ENCODE measurements at places on chromosomes 16 and 17. TPM values are rescaled to one million over a fixed set of nuclear protein-coding genes. Genes with fewer than 3 reads are reported as not detected.

GRCh38 chr16:34078691-34079090 lies 619.3 kb downstream of the TP53TG3F start:
- no peak for DNase-seq

Gene TMC7
- total RNA-seq = not detected

- no peak for DNase-seq
Observed at GRCh38 chr17:11608396-11608795, 10.1 kb downstream of the DNAH9 start.

Gene CBLN1
- not detected for total RNA-seq

Gene DNAH17
- 0.02 TPM for total RNA-seq

GRCh38 chr16:66426112-66427035 lies 721 bp upstream of the BEAN1 start:
- no peak for DNase-seq

DNA sequence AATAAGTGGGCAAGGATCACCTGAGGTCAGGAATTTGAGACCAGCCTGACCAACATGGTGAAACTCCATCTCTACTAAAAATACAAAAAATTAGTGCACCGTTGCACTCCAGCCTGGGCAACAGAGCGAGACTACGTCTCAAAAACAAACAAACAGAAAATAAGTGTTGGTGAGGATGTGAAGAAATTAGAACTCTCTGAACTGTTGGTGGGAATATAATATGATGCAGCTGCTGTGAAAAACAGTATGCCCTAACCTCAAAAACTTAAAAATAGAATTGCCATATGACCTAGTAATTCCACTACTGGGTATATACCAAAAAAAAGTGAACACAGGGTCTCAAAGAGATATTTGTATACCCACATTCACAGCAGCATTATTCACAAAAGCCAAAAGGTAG lies 26.1 kb downstream of the GLG1 start:
- no peak for DNase-seq

GRCh38 chr16:78925083-78925767 lies 675.3 kb downstream of the MAF start:
- DNase-seq = peak; percentile 57

GRCh38 chr16:19365486-19365885 lies 52.2 kb upstream of the TMC5 start:
- no peak for DNase-seq

Gene PABPN1L
- not detected for total RNA-seq

GRCh38 chr17:52390422-52390821 lies 231.9 kb upstream of the CA10 start:
- DNase-seq = no peak

Gene KRTAP4-4
- total RNA-seq = not detected

DNA sequence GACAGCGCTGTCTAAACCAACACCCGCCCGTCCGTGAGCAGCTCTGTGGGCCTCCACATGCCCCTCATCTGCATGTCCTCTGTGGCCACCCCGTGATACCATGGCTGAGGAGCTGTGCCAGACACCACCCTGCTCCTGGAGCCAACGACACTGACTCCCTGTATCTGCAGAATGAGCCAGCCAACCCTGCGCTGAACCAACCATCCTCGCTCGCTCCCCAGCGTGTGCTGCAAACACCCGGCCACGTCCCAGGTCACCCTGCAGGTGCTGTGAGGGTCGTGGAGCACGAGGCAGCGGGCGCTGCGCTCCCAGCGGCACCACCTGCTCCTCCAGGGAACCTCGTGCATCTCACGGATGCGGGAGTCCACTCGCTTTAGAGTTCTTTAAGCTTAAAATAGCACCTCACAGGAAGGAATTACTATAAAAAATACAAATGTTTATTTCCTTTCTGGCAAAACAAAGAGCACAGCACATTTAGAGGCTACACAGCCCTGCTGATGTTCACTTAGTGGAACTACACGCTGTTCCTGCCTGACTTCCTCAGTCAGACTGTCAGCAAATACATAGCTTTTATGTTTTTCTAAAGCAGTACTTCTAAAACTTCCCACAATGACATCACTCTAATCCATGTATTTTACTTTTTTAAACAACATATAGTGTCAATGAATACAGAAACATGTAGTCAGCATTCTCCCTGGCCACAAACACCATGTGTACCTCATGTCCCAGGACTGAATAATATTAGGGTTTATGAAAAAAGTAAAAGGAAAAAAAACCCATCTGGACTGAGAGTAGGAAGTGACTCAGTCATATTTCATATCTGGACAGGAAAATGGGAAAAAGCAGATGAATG lies 43.5 kb downstream of the MAP1LC3B start:
- DNase-seq = no peak

DNA sequence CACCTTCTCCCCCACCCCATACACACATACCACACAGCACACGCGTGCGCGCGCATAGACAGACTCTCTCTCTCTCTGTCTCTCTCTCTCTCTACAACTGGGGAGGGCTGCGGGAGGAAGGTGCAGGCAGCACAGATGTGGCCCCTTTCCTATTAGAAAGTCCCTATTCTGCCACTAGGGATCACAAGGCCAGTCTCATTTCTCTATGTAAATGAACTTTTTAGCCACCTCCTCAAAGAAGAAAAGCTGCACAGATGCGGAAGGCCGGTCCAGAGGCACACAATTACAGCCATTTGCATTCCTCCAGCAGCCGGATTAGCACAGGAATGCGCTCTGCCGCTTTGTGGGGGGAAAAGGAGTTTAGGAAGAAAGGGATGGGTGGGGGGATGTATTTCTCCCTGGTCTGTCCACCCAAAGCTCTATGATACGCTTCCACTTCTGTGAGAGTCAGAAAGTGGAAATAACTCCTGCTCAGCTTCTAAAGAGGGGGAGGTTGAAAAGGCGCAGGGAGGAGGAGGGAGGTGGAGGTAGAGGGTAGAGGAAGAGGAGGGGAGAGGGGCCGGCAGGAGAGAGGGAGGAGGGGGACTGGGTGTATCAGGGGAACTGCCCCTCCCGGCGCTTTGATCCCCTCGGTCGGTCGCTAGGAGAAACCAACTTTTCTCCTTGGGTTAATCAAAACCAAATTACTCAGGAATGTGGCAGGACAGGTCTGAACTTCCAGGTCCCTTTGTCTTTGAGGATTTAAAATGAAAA lies 11.7 kb downstream of the ZFHX3 start:
- no peak for DNase-seq

- DNase-seq = no peak
Observed at GRCh38 chr17:73184136-73184993, 8.5 kb upstream of the COG1 start.

DNA sequence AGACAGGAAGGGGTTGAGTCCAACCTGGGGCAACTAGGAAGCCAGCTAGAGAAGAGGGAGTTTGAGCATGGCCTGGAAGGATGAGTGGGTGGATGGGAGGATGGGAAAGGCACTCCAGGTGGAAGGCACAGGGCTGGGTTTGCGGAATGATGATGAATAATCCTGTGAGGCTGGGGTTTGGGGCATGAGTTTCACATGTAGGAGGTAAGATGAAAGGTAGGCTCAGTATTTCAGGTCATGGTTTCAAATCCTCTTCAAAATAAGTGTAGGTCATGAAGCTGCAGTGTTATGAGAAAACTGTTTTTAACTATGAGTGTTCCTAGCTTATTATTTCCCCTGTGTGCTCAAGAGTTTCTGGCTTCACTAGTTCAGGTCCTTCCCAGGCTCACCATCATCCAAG lies 130.3 kb downstream of the SKAP1 start:
- DNase-seq = no peak

DNA sequence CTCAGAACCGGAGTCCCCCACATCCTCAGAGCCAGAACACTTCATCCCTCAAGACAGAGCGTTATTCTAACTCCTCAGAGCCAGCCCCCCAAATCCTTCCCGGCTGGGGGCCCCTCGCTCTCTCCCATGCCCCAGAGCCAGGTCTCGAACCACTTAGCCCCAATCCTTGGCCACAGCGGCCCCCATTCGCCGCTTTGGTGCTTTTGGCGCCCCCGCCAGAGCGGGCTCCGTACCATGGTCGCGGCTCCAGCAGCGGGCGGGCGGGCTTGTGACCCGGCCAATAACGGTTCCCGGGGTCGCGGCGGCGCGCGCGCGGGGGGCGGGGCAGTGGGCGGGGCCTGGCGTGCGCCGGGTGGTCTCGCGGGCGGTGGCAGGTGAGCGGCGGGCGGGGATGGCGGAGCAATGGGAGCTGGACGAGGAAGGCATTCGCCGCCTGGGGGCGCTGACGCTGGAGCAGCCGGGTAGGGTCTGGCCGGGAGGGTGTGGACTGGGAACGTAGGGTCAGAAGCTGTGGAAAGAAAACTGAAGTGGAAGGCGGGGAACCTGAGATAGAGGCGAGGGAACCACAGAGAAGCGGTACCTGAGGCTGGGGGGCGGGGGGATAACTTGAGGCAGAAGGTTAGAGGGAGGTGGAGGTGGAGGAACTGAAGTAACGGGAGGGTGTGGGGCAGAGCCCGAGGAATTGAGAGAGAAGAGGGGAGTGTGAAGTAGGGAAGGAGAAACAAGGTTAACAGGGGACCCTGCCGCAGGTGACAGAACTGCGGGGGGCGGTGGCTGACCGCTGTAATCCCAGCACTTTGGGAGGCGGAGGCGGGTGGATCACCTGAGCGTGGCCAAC lies at the start of the genes KCTD19 and LRRC36:
KCTD19 (minus strand) TSS at position 270 of the 838 bp plus-strand sequence; CDS start at position 236, 34 bp downstream.
LRRC36 (plus strand) TSS at position 344 of the 838 bp plus-strand sequence; CDS start at position 392, 48 bp downstream.
- DNase-seq = peak; percentile 85

- no peak for DNase-seq
Observed at GRCh38 chr16:20897253-20897897, 2.8 kb downstream of the DCUN1D3 start.

Gene PMFBP1
- total RNA-seq = 0.21 TPM

Gene CSHL1
- not detected for total RNA-seq

Gene GSG1L
- not detected for total RNA-seq

DNA sequence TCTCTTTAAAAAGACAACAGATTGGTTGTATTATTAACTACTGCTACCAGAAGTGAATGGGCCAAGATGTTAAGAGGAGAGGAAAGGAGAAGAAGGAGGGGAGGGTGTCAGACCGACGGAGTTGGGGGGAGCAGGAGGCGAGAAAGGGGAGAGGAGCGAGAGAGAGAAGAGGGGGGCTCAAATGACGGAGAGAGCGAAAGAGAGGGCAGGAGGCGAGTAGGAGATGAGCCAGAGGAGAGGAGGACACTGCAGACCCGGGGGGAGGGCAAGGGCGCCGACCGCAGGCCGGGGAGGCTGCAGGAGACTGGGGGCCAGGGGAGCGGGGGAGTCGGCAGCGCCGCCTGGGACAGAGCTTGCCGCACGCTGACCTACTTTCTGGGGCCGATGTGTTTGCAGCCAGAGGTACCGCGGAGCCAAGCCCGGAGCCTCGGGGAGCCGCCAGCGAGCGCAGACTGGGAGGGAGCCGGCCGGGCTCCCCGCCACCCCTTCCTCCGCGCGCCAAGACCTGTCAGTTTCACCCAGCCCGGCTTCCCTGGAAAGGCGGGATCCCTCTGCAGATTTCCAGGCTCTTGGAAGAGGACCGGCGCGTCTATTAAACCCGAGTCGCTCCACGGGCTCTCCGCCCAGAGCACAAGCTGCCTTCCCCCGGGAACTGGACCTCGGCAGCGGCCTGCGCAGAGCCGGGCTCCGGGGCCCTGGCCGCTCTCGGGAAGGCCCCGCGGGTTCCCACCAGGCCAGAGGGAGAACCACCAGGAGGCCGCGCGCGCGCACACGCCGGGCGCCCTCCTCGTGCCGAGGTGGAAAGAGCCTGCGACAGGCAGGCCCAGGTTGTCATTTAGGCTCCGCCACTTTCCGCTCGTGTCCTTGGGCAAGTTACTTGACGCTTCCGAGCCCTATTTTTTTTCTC lies 74.6 kb downstream of the CMC2 start:
- DNase-seq = peak; percentile 59

DNA sequence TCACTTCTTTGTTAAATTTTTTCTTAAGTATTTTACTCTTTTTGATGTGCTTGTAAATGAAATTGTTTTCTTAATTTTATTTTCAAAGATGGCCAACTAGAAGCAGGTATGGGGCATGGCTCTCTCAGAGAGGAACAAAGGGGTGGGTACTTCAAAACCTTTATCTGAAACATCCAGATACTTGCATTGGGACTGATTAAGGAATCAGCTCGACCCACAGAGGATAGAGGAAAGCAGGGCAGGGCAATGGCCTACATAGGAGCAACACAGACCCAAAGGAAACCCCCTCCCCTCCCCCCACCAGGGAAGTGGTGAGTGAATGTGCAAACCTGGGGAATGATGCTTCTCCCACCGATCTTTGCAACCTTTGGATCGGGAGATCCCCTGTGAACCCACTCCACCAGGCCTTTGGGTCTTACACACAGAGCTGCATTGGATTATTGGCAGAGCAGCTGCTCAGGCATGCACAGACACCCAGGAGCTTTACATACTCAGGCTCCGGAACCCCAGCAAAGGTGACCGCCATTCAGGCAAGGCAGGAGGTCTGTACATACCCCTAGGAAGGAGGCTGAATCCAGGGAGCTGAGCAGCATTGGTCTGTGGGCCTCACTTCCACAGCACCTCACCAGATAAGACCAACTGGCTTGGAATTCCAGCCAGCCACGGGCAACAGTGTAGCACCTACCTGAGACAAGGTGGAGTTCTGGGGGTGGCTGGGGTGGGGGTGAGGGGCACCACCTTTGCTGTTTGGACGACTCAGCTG lies 3.0 kb upstream of the CCR7 start:
- no peak for DNase-seq

DNA sequence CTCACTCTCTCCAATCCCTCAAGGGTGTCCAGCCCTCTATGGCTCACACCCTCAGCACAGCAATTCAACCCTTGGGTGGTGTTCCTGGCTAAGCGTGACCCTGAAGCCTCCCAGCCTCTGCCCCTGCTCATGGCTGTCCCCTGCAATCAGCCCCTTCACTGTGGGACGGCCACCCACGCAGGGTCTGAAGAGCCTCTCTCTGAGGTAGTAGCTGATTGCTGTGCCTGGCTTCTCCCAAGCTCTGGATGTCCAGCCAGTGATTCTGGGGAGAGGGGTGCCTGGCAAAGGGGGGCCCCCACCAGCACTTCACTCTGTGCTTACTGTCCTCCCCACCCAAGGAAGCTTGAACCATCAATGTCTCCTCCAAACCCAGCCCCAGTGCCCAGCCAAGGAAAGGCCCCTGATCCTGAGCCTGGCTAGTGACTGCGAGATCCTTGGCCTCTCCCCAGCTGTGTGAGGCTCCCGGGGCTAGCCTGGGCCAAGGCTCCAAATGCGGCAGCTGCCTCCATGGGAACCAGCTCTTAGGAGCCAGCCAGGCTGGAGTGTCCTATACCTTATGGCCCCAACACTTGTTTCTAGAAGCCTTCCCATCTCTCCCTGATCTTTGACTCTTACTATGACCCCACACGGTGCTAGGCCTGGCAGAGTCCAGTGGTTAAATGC lies 9.9 kb downstream of the MTSS2 start:
- no peak for DNase-seq

Gene EME1
- total RNA-seq = 30.7 TPM

Measured in activated CD4-positive, alpha-beta T cell treated with anti-CD3 and anti-CD28 coated beads, Interleukin-2, amount 10 ng/mL, durations not matched to agents 24 days and 14 days (primary cell).